ENCODE measurements at places on chromosomes 2 and 18.

GRCh38 chr2:240360645-240361475 lies 74.6 kb upstream of the GPC1 start:
- DNase-seq = no peak

DNA sequence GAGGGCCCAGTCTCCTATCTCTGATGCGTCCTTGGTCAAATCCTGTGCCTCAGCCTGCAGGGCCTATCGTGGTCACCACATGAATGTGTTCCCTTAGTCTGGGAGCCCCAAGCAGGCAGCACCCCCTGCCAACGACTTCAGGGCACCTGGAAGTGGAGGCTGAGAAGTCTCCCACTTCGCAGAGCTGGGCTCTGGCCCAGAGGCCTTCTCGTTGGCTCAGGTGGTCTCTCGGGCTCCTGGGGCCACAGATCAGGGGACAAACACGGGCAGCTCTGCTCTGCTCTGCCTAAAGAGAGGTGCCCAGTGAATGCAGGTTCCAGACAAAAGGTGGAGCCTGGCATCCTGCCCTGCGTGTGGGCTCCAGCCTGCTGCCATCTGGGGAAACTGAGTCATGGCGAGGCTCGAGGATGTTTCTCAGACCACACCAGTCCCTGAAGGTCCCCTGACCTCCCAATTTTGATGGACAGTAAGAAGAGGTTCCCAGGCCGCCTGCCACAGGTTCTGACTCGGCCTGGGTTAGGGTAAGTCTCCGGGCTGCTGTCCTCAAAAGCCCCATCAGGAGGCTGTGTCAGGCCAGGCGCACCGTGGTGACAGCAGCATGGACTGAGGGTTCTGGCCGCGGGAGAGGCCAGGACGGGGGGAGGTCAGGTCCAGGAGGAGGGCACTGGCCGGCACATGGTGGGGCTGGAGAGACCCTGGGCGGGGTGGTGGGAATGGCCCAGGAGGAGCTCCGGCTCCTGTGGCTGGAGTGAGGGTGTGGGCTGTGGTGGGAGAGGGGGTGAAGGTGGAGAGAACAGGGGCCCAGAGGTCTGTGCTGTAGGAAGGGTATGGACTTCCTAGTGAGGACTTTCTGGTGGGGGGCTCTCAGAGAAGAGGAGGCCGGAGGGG lies 1.4 kb upstream of the TEKT4 start:
- DNase-seq = no peak

DNA sequence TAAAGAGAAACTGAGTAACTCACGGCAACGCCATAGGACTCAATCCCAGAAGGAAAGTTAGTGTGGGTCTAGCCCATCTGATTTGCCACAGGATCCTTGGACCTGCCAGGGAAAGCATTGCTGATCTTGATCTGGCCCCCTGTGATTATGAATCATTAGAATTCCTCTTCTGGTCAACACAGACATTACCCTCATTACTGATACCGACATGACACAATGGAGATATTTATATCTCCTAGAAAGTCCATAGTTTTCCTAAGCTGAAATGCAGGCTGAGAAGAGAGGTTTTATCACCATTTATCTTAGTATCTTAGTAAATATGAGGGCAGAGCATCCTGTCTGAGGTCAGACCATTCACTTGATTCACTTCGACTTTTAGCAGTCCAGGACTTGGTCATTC lies 75.5 kb upstream of the CCDC68 start:
- no peak for DNase-seq

DNA sequence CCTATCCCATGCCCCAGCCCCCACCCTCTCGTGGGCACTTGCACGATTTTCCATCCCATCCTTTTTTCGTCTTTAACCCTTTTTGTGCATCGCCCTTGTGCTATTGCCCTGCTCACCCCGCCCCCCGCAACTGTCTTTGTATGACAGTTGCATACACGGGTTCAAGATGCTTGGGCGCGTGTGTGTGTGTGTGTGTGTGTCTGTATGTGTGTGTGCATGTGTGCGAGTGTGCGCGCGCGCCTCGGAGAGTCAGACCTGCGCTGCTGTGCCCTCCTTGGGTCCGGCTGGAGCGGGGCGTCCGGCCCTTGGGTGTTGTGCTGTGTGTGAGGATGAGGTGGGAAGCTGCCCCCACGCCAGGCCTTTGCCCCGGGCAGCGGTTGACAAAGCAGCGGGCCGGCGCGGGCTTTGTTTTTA lies 230.7 kb downstream of the HAUS1 start:
- DNase-seq = no peak

DNA sequence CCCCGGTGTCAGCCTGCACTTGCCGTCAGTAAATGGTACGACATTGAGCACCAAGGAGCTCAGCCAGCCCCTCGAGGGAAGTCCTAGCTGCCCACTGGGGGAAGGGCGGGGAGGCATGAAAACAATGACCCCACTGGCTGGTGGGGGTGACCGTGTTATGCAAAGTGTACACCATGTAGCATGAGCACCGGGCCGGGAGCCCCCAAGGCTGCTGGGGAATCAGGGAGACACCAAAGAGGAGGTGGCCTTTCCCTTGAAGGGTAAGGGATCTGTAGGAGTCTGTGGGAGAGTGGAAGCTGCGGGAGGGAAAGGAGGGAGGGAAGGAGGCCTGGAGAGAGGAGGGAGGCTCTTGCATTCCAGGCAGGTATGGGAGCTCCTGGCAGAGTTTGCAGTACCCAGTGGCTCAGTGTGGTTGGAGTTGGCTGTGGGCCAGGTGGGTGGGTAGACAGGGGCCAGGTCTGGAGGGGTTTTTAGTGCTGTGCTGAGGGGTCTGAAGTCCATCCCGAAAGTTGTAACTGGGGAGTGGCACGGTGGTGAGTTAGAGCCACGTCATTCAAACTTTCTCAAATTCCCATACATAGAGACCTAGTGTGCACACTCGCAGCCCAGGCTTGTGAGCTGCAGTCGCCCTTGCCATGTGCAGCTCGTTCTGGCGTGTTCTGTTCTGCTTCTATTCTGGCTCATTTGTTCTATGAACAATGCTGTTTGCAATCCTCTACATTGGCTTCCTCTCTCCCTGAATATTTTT lies 22.4 kb downstream of the RRM2 start:
- no peak for DNase-seq

- no peak for DNase-seq
Observed at GRCh38 chr2:143582046-143582747, 453.0 kb downstream of the ARHGAP15 start.

DNA sequence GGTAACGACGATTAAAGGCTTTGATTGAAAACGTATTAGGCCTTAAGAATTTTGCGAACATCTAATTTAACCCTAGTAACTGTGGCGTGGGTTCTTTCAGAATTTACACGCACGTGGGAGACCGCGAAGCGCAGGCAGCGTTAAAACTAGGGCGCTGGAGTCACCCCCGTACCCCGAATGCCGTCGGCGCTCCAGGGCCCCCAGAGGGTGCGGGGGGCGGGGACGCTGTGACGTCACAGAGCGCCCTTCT lies 673 bp upstream of the SMCHD1 start:
- no peak for DNase-seq

GRCh38 chr2:45403036-45403435 lies 208.0 kb downstream of the SRBD1 start:
- DNase-seq = no peak

DNA sequence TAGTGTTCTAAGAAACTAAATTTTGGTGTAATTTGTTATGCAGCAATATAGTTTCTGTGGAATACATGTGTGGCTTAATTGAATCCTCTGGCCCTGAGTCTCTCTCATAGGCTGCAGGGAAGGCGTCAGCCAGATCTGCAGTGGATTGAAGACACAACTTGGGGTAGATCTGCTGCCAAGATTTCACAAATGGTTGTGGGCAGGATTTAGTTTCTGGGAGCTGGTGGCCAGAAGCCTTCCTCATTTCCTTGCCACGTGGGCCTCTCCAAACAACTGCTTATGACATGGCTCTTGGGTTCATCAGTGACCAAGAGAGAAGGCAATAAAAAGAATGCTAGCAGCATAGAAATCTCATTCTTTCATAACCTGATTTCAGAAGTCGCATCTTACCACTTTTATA lies 28.2 kb downstream of the CCDC102B start:
- peak; percentile 24 for DNase-seq

DNA sequence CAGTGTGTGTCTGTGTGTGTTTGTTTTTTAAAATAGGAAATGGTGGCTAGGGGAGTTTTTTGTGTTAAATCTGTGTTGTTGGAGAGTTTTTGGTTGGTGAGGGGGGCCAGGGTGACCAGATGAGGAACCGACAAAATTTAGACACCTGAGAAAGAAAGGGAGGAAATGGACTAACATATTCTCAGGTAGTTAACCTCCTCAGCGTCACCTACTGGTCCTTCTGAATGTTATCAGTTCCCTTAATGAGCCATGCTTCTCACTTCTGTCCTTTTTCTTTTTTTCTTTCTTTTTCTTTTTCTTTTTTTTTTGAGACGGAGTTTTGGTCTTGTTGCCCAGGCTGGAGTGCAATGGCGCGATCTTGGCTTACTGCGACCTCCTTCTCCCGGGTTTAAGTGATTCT lies 107.0 kb downstream of the FMNL2 start:
- no peak for DNase-seq

DNA sequence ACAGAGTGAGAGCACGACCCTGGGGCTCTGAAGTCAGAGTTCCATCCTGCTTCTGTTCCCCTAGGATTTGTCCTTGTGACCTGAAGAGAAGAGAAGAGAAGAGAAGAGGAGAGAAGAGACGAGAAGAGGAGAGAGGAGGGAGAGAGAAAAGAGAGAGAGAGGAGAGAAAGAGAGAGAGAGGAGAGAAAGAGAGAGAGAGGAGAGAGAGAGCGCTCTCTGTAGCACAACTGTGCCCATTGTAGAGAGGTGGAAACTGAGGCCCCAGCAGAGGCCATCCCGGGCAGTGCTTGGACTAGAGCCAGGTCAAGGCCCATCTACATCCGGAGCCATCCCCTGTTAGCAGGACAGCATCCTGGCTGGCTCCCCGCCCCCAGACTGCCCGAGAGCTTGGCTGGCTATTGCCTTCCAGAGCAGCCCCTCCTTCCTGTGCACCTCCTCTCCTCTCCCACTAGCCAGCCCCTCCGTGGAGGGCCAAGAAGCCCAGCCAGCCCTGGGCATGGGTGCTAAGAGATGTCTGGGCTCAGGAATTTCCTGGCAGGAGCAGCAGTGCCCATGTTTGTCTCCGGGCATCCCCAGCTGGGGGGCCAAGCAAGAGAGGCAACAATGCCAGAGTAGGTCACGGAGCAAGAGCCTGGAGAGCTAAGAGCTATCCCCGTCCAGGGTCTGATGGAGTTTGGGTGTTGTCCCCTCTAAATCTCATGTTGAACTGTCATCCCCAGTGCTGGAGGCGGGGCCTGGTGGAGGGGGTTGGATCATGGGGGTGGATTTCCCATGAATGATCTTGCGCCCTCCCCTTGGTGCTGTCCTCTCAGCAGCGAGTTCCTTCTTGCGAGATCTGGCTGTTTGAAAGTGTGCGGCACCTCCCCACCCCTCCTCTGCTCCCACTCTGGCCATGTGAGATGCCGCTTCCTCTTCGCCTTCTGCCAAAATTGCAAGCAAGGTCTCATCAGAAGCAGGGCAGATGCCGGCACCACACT lies 18.2 kb upstream of the GPR55 start:
- DNase-seq = peak; percentile 87

- DNase-seq = no peak
Observed at GRCh38 chr2:228987441-228988155, 283.5 kb downstream of the PID1 start.

DNA sequence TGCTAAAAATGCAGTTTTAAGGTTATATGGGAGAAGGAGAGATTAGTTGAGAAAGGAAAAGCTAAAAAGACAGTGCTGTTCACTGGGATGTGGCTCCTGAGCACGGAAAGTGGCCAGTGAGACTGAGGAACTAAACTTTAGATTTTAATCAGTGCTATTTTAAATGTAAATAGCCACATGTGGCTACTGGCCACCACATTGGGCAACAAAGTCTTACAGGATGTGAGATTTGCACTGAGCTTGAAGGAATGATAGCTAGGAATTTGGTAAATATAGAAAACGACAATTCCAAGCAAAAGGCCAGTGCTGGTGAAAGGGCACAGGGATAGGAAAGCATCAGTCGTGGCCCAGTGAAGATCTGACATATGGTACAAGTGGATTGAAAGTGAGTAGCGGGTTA lies 14.1 kb upstream of the SP5 start:
- no peak for DNase-seq

DNA sequence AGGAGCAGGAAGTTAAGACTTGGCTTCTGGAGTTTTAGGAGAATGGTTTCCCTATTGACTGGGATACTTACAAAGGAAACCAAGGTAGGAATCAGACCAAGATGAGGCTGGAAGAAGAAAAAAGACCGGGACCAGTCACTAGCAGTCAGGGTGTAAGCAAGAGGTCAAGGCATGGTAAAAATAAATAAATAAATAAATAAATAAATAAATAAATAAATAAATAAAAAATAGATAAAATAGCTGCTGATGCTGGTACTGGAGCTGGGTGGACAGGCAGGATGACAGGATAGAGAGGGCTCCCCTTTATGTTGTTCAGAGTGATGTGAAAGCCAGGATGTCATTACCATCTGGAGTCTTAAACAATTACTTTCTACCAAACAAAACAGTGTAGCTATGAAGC lies 89.9 kb downstream of the MYO5B start:
- DNase-seq = no peak

DNA sequence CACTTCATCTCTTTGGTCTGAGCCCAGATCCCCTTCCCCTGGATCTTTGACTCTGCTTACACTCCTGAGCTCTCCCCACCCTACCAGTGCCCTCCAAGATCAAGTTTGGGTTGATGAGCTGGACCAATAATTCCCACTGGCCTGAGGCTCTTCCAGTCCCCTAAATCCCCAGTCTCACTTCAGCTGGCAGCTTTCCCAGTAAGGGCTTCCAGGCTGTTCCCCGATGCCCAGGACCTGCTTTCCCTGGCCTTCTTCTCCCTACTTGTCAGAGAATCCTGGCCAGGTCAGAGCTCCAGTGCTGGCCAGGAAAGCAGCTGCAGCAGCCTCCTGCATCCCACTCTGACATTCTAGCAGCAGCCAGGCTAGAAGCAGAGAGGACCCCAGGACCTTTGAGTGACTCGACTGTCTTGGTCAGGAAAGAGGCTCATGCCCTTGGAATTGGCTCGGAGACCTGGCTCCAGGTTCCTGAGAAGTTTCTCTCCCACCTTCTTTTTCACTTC lies 3.5 kb downstream of the WNT6 start:
- no peak for DNase-seq

- DNase-seq = no peak
Observed at GRCh38 chr2:39632876-39633275, 32.8 kb upstream of the TMEM178A start.

DNA sequence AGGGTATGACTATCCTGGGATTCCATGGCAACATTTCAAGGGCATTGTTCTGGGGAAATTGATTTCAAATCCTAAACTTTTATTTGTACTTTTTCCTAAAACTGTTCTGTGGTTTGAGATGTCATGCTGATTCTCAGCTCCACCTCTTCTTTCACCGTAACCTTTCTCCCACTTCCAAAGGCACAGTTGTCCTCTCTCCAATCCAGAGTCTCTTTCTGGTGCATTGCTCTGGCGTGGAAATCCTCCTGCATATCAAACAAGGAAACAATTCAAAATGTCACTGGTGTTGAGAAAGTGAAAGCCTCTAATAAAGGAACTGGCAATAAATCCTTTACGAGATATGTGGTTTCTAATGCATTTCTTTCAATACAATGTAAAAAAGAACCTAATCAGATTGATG lies 155.1 kb upstream of the CDH2 start:
- no peak for DNase-seq

GRCh38 chr2:119252186-119253113 lies 28.8 kb downstream of the STEAP3 start:
- no peak for DNase-seq

GRCh38 chr2:133988316-133988891 lies 265.5 kb upstream of the MGAT5 start:
- no peak for DNase-seq

- DNase-seq = no peak
Observed at GRCh38 chr2:120538691-120539423, 192.9 kb downstream of the INHBB start.

Data from AML-193 (cell line).